ENCODE measurements at places on chromosomes 4 and X. TPM values are rescaled to one million over a fixed set of nuclear protein-coding genes. Genes with fewer than 3 reads are reported as not detected.

Gene CNKSR2
- 8.7 TPM for total RNA-seq

Gene FGG
- not detected for total RNA-seq

Gene SCML1
- 29.0 TPM for total RNA-seq

Gene GUCY1A1
- total RNA-seq: 5.8 TPM

Gene NEIL3
- not detected for total RNA-seq

Gene TMEM31
- not detected for total RNA-seq

Gene UGT2A1
- total RNA-seq: not detected

Gene NR3C2
- 6.8 TPM for total RNA-seq

Gene EDA2R
- 0.10 TPM for total RNA-seq

Gene TENM3
- 10.9 TPM for total RNA-seq

Gene ODAPH
- not detected for total RNA-seq

All from gastrocnemius medialis (tissue), 4 donors.